ENCODE measurements at places on chromosomes 1 and 21.

DNA sequence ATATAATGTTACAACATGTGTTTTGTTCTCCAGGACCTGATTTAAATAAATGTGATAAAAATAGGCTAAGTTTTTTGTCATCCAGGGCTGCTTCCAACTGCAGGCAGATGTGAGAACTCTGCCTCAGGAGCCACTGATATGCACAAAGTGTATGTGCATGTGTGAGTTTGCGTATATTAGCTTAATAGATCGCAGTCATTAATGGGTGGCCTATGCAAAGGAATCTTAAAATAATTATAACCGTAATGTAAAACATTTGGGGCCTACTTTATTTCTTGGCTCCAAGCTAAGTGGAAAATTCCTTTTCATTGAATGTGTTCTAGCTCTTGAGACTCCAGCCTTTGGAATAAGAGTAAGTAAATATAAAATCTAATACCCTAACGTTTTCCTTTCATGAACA, 16.8 kb downstream of the DHX9 start:
- DNase-seq = no peak

DNA sequence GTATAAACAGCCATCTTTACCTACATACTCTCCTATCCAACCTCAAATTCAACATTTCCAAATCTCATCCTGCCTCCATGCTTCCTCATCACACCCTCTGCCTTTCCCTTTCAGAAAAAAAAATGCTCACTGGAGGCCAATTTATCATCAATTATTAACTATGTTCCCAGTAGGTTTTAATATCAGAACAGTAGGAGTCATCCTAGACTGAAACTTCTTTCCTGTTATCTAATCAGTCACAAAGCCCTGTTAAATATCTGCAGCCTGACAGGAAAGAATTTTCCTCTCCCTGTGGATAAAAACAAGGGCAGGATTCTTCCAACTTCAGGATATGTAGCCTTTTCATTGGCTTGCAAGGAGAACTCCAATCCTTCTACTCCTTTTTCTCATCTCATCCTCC, 28.4 kb downstream of the EGLN1 start:
- DNase-seq = no peak

- DNase-seq = peak; percentile 12
These were observed 20.1 kb downstream of the DYRK3 start for GRCh38 chr1:206655471-206655882.

DNA sequence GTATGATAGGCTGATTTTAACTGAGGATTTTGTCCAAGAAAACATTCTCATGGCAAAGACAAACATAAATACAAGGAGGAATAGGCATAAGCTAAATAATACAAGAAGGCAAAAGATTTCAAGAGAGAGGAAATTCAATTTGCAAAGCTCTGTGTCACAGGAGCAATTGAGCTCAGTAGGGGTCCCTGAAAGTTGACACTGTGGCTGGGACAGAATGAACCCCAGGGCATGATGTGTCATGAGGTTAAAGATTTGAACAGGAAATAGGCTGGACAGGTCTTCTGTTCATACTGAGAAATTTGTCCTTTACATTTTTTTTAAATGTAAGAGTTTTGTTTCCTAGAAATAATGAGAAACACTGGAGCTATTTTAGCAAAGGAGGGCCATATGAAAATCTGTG, 555.4 kb upstream of the NEGR1 start:
- no peak for DNase-seq

DNA sequence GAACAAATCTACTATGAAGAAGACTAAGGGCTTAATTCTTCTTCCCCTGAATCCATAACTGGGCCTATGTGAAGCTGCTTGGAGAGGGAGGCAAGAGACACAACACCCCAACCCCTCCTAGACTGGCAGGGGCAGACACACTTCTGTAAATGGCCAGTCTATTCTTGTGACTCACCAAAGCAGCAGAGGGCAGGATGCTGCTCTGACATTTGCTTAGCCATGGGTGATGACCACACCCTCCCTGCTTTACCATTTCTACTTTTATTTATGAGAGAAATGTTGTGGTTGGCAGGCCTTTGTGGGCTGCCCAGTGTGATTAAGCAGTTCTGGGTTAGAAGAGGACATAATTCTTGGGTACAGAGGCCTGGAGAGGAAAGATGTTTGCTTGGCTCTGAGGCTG, 189.8 kb upstream of the DPYD start:
- DNase-seq = no peak

GRCh38 chr1:236148470-236148845, 6.1 kb downstream of the GPR137B start:
- no peak for DNase-seq

GRCh38 chr1:103435443-103435842, 90.1 kb upstream of the RNPC3 start:
- DNase-seq = no peak

DNA sequence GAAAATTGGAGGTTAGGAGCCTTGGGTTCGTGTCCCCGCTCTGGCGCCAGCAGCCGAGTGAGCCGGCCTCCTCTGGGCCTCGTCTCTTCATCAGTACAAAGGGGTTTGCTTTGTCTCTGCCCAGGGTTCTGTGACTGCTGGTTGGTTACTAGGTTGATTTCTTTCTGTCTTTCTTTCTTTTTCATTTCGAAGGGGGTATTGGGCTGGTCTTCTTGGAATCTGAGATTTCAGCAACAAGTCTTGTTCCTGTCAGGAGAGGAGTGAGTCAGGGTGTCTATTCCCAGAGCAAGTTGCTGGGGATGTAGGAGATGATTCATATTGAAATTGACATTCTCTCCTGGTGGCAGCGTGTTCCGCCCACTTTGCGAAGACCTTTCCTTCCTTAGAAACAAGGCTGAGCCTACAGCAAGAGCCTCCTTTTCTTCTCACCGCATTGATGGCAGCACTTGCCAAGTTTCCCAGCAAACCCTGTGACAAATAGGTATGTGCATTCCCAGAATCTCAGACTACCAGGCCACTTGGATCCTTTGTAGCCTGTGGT, 79.2 kb downstream of the MAN1C1 start:
- DNase-seq = no peak

- DNase-seq = no peak
These were observed 129.7 kb upstream of the FAM72C start for GRCh38 chr1:144101397-144102045.

GRCh38 chr1:229479660-229480399, 28.3 kb downstream of the NUP133 start:
- no peak for DNase-seq

DNA sequence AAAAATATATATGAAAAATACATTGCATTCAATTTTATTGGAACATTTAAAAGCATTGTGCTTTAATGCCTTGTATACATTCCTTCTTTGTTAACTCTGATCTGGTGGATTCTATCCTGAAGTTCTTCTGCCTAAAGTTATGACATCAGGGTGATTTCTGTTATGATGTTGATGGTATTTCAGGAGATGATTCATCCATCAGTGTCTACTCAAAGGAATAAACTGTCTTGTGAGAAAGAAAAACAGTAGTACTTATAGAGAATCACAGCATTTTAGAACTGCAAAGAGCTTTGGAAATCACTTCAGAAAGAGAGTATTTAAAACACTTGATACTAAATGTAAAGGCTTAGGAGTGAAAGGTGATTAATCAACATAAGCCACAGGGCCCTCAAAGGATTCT, 155.7 kb downstream of the PTPRC start:
- no peak for DNase-seq

All from erythroblast (primary cell).